ENCODE measurements at places on chromosomes 5 and 9. TPM values are rescaled to one million over a fixed set of nuclear protein-coding genes. Genes with fewer than 3 reads are reported as not detected.

The SPATA31A3 gene
- not detected for total RNA-seq

The ANGPTL2 gene
- total RNA-seq = 2.1 TPM

The STXBP1 gene
- 10.1 TPM for total RNA-seq

DNA sequence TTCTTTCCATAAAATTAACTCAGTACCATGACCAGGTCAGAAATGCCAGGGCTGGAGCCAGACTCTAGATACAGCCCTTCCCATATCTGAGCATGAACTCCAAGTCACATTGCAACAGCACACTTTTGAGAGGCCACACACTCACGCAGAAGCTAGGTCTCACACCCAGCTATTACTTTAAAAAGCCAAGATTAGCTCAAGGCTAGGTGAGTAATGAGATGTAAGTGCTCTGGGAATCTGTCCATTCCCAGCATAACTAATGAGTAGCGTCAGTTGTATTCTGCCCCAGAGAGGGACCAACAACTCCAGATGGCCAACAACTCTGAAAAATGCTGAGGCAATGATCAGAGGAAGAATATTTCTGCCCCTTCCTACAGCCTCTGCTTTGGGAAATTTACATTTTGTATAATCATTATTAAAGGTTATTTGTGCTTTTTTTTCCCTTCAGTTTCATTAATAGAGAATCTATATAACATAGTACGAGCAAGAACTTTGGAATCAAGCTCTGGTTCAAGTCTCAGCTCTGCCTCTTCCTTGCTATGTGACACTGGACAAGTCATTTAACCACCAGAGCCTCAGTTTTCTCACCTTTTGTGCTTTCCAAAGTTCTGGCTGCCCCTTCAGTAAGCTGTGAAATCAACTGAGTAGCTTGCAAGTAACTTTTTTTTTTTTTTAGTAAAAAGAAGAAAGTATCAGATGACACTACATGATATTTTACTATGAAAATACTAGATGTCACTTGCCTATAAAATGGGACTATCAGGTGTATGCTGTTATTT, 118.3 kb downstream of the NR6A1 start:
- peak; percentile 95 for ATAC-seq

GRCh38 chr5:160567031-160567705, 145.5 kb downstream of the PTTG1 start:
- no peak for ATAC-seq
